Stimulated activated CD8-positive, alpha-beta memory T cell treated with anti-CD3 and anti-CD28 coated beads, Interleukin-12 subunit alpha, Interleukin-12 subunit beta, amount 100 ng/mL, for 1 hour (primary cell): ENCODE measurements at places on chromosomes 6 and 20.

GRCh38 chr6:65799389-65799788 is 92.4 kb upstream of the EYS start:
- DNase-seq = no peak

DNA sequence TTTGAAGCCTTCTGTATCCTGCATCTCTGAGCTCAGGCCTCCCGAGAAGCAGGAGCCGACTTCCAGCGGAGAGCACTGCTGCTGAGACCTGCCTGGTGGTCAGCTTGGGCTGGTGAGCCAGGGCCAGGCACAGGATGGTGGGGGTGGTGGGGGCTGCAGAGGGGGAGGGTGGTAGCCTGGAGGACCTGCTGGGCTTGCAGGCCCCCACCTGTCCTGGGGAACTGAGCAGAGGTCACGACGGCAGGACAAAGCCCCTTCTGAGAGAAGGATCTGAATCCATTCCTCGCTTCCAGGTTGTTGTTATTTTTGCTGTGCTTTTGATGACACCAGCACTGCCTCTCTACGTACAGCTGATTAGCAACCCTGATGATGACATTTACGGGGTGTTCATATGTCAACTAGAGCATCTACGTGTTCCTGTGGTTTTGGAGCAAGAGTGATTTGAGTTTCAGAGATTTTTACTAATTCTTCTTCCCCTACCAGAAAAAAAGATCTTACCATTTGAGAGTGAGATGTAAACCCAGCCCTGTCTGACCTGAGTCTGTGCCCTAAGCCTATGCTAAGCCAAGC is 35.7 kb upstream of the CD93 start:
- DNase-seq = no peak

DNA sequence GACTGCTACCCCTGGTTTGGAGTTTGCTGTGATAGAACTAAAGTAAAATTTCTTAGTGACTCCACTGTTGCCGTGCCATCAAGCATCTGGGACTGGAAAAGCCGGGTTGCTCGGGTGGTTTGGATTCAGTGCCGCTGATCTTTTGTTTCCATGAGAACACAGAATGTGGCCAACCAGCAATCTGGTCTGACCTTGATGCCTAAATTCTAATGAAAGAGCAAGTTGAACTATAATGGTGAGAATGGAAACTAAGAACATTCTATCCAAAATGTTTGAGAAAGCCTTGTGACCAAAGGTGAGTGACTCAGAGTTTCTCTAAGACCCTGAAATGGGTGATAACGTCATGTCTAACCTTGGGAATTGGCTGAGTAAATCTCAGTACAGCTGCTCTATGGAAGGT is 9.9 kb upstream of the PI16 start:
- DNase-seq = no peak

DNA sequence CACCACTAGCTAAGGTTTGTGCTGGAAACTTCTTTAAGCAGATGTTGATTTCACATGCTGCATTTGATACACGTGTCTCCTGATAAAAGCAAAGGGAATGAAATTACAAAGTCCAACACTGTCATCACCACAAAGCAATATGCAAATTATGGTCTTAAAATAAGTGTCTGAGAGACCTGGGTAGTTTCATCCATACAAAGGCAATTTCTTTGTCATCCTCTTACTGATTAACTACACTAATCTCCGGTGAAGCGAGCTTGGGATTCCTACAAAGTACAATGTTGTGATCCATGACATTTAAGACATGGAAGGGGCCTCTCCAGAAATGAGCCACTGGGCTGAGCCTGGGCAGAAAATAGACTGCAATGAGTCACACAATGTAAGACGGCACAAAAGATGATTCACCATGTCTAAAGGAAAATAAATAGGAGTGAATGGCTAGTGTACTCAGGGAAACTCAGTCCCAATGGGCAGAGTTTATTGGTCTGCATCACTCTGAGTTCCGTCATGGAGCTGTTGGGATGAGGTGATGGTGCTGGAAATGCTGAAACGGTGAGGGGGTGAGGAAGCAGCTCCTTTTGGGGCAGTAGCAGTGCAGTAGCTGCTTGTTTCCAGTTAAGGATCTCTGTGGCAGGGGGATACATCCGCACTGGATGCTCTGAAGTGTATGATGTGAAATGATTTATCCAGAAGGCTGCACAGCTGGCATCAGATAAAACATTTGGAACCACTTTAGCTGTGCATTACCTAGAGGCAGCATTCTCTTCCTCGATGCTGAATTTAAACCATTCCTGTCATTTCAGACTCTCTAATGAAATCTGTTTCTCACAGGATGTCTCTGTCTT is 103.3 kb downstream of the IBTK start:
- no peak for DNase-seq

GRCh38 chr20:4113615-4114603 is 98.6 kb upstream of the RNF24 start:
- no peak for DNase-seq

DNA sequence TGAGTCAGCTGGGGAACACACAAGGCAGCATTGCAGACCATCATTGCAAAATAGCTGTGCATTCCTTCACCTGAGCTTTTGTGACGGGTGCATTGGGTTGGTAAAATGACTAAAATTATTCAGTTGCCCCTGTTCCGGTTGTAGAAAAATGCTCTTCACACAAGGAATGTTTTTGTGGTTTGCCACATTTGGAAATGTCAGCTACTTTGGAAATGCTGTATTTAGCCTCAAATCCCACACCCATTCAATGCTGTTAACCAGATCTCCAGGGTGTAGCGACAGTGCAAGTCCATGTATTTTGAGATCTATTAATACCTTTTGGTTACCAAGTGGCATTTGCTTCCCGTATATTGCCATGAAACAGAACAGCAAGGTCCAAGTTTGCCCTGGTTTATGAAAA is 201.2 kb downstream of the FOXA2 start:
- DNase-seq = no peak

- no peak for DNase-seq
Observed at GRCh38 chr6:138226700-138227315, 8.5 kb upstream of the PBOV1 start.

GRCh38 chr6:57215260-57215659 is 6.8 kb downstream of the RAB23 start:
- DNase-seq = no peak

GRCh38 chr6:82779041-82779440 is 286.6 kb downstream of the UBE3D start:
- DNase-seq = no peak

GRCh38 chr20:11067359-11067758 is 393.6 kb upstream of the JAG1 start:
- DNase-seq = no peak

DNA sequence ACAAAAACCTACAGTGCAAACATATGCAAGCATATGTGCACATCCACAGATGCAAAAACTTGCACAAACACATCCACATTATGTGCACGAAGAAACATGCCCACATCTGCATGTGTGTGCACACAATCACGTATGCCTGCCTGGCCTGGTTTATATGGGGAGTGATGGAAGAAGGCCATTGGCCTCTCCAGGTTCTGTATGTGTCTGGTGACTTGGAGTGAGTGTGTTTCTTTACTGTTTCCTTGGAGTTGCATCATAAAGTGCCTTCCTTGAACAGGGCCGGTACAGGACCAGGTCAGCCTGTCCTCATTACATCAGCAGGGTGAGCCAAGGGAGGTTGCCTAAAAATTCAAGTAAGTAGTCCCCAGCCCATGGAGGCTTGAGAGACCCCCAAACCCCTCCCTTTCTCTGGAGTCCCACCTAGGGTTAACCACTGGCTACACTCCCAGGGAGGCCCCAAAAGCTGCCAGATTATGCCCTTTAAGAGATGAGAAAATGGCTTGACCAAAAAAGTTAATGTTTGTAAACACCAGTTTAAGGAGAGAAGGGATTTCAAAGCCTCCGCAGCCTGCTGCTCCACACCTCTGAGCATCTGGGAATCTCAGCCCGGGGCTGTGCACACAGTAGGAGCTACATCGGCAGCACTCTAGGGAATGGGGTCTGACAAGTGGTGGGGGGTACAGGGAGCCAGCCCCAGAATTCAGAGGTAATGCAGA is 140.8 kb downstream of the VEGFA start:
- DNase-seq = no peak

GRCh38 chr20:61977419-61977786 is 88.3 kb downstream of the TAF4 start:
- no peak for DNase-seq

DNA sequence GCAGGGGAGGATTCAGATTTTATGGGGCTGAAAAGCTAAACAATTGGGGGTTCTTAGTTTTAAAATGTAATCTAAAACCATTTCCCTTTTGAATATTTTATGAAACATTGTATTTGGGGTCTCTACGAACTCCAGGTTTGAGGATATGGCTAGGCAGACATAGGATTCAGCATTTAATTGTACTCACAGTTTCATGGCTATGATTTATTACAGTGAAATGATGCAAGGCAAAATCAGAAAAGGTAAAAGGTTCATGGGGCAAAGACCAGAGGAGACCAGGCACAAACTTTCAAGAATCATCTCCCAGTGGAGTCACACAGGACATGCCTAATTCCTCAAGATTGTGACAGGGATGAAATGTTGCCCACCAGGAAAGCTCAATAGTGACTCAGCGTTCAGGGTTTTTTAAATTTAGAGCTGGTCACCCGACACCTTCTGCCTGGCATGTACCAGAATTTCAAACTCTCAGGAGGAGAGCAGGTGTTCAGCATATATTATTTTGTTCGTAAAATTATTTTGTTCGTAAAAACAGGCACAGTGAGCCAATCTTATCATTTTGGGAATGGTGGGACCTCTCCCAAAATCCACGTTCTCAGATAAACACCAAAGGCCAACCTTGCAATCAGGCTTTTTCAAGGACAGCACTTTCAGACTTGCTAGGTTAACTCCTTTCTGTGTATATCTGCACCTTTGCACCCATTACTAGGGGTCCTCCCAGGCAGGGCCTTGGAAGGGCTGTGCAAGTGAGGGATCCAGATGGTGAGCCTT is 270.3 kb downstream of the NKAIN2 start:
- no peak for DNase-seq

- DNase-seq = no peak
Observed at GRCh38 chr20:50333812-50334211, 143.2 kb downstream of the CEBPB start.

- no peak for DNase-seq
Observed at GRCh38 chr20:41426086-41426830, 59.6 kb upstream of the EMILIN3 start.

- no peak for DNase-seq
Observed at GRCh38 chr6:136552054-136552453, 1.8 kb upstream of the MAP7 start.
